ENCODE measurements at places on chromosomes 7 and 10.
A peak's percentile ranks its signal among the peaks of the same experiment; 100 is the strongest.

DNA sequence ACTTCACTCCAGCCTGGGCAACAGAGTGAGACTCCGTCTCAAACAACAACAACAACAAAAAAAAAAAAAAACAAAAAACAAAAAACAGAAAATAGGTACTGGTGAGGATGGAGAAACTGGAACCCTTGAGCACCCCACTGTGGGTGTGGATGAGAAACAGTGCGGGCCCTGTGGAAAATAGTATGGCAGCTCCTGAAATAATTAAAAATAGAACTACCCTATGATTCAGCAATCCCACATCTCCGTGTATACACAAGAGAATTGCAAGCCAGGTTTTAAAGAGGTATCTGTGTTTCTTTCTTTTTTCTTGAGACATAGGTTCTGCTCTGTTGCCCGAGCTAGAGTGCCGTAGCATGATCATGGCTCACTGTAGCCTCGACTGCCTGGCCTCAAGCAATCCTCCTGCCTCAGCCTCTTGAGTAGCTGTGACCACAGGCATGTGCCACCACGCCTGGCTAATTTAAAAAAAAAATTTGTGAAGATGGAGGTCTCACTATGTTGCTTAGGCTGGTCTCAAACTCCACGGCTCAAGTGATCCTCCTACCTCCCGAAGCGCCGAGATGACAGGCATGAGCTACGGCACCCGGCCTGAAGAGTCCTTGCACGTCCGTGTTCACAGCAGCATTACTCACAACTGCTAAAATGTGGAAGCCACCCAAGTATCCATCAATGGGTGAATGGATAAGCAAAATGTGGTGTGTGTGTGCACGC, 39.5 kb downstream of the EBF3 start:
- DNase-seq = no peak

DNA sequence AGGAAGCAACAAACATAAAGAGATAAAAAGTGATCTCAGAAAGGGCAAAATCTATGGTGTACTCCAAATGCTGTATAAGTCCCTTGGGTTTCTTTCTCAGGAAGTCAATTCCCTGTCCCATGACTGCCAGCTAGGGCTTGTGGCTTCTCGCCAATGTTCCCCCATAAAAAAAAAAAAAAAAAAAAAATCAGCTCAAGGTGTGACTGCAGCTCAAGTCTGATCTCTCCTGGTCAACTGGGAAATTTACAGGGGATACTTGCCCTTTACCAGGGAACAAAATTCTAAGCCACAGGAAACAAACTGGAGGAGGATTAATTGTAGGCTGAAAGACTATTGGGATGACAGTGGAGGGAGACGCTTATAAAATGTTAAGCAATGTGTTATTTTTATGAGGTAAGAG, 76.0 kb downstream of the PCGF5 start:
- peak; percentile 58 for DNase-seq

- DNase-seq = no peak
Measured at GRCh38 chr10:76398043-76398710, 966.8 kb downstream of the LRMDA start.

- no peak for DNase-seq
Measured at GRCh38 chr10:113019096-113019495, 69.0 kb downstream of the TCF7L2 start.

GRCh38 chr10:63208986-63209385, 75.9 kb downstream of the NRBF2 start:
- peak; percentile 61 for DNase-seq

GRCh38 chr10:6092731-6093130, 3.9 kb downstream of the RBM17 start:
- DNase-seq = no peak

DNA sequence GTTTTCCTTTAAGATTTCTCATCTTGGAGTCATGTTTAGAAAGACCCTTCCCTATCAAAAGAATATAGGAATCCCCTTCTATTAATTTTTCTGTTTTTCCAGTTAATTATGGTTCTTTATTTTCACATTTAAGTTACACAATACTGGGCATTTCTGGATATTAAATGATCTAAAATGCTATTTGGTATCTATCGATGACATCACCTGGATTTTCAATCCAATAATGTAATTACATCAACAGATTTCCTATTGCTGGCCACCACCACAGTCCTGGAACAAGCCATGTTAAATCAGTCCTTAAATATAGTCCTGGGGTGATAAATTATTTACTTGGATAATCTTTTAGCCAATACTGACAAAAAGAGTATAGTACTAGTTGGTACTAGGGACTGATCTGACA, 48.0 kb downstream of the PUS7 start:
- DNase-seq = no peak

GRCh38 chr10:97025613-97026242, 160.0 kb downstream of the SLIT1 start:
- peak; percentile 47 for DNase-seq

All from ELR (cell line).